ENCODE measurements at places on chromosomes 6 and 20. TPM values are rescaled to one million over a fixed set of nuclear protein-coding genes. Genes with fewer than 3 reads are reported as not detected.

The SYCP2 gene
- total RNA-seq, result 6.7 TPM

DNA sequence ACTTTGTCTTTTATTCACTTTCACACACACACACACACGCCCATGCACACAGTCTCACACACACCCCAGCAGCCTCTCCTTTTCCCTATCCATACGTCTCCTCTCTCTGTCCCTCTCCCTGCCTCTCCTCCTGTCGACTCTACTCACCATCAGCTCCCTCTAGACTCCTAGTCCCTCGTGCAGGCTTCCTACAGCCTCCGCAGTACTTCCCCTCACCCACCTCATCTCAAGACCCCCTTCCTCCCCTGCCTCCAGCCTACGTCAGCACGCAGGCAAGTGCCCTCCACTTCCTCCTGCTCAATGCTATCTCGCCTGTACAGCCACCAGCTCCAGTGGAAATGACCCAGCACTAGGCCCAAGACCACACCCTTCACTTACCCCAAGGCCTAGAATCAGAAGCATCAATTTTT is 820 bp upstream of the TREML2 start:
- no peak for DNase-seq

The ADGRB3 gene
- 29.4 TPM for total RNA-seq

The POM121L2 gene
- not detected for total RNA-seq

DNA sequence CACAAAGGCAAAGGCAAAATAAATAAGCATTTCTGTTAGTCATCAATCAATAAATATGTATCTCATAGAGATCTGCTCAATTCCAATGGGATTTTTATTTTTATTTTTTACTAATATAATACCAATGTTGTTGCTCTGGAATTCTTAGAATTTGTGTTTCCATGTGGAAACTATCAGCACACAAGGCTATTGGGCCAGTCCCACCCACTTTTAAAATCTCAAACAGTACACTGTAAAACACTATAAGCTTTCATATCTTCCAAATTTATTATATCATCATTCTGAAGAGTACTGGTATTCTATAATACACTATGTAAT is 563.8 kb upstream of the MARCKS start:
- no peak for DNase-seq

DNA sequence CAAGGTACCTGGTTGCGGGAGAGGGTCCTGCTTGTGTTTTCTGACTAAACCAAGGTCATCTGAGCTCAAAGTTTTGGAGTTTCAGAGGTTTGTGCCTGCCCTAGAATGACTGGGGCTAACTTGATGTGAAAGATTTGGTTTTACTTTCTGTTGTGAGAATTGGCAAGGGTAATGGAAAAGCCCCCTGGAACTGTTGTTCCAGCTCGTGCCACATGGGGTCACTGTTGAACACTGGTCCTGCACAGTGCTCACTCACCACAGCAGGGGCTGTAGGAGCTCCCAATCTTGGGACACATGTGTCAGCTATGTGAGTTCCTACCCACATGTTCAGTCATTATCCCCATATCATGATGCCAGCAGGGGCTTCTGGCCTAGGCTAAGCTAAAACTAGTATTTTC is 6.5 kb downstream of the TGM6 start:
- DNase-seq, result no peak

GRCh38 chr6:127954082-127954481 is 53.2 kb upstream of the THEMIS start:
- DNase-seq, result no peak

The RBPJL gene
- total RNA-seq, result not detected

The CST7 gene
- not detected for total RNA-seq

The MOG gene
- total RNA-seq, result not detected

The ANKRD66 gene
- not detected for total RNA-seq

- DNase-seq, result no peak
Measured at GRCh38 chr20:54774426-54774825, 299.0 kb downstream of the DOK5 start.

The GGTLC1 gene
- total RNA-seq, result not detected

- no peak for DNase-seq
Measured at GRCh38 chr20:58069207-58069606, 159.2 kb downstream of the ANKRD60 start.

DNA sequence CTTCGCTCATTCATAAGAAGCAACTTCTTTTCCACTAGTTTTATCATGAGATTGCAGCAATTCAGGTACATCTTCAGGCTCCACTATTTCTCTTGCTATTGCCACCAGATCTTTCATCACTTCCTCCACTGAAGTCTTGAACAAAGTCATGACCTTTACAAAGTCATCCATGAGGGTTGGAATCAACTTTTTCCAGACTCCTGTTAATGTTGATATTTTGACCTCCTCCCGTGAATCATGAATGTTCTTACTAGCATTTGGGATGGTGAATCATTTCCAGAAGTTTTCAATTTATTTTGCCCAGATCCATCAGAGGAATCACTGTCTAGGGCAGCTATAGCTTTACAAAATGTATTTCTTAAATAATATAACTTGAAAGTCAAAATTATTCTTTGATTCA is 1.5 kb downstream of the CENPQ start:
- DNase-seq, result no peak

The FIG4 gene
- 24.5 TPM for total RNA-seq
